ENCODE measurements at places on chromosomes 7 and 10.

- no peak for DNase-seq
Measured at GRCh38 chr10:132960071-132960472, 17.7 kb upstream of the CFAP46 start.

DNA sequence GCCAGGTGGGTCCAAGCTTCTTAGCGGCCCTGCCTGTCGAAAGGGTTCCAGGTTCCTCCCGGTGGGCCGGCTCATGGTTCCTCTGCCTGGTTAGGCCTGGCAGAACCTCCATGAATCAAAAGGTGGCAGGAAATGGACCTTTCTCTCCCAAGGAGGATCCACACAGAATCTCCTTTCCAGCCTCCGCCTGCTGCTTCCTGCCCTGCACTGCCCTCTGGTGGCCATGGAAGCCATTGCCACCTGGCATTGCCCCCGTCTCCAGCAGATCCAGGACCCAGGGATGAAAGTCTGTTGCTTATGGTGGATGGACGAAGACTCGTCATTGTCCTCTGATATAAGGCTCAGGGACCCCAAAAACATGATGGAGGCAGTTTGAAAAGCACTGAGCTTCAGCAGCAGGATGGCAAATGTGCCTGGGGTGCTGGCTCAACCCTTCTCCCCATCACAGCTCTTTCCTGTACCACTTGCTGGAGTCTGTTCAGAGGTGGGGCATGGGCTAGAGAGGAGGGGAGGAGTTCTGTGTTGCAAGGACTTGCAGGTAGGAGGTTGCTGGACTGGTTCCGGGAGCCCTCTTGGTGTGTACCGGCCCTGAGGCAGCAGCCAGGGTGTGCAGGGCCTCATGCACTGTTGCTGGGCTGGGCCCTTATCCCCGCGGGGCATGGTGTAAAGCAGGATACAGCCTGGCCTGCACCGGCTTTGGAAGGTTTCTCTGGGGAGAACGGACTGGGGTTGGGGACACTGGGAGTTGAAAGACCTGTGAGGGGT is 11.3 kb upstream of the INMT start:
- DNase-seq: peak; percentile 41

DNA sequence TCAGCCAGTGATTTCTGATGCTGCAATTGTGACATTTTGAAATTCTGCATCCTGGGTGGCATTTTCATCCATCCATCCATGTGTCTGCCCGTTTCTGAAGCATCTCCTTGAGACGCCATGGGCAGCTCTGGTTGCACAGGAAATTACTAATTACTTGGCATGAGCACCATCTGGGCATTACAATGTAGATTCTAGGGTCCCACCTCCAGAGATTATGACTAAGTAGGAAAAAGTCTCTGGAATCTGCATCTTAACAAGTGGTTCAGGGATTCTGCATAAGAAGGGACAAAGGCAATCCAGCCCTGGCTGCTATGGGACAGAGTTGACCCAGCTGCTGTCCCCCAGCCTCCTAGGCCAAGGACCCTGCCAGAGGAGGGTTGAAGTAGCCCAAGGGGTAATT is 65.3 kb downstream of the CUZD1 start:
- no peak for DNase-seq

GRCh38 chr10:20105236-20105635 is 289.0 kb downstream of the PLXDC2 start:
- DNase-seq: peak; percentile 44
